ENCODE measurements at places on chromosomes 11 and 22.

DNA sequence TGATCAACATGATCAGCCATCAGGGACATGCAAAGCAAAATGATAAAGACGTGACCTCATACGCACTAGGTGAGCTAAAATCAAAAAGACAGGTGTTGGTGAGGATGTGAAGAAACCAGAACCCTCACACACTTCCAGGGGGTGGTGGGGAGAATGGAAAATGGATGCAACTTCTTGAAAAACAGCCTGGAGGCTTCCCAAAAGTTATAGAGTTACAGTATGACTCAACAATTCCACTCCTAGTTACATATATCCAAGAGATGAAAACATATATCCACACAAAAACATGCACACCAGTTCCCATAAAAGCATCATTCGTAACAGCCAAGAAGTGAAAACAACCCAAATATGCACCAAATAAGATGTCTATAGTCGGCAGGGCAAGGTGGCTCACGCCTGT lies 42.1 kb upstream of the APLNR start:
- no peak for DNase-seq

DNA sequence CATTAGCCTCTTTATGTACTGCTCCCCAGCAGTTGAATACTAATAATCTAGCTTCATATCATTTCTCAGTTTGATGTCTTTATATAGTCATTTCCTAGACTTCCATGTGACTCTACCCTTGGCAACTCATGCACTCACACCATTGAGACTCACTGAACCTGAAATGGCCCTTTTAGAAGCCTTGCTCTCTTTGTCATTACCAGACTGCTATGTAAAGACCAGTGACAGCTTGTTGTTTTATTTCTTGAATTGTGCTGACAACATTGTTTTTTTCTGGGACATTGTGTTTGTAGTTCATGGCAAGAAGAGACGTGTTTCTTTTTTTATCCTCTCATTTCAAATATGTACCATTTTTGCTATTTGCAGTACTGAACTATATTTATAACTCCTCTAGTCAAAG lies 256.5 kb downstream of the CNTN5 start:
- DNase-seq = no peak

- DNase-seq = peak; percentile 27
These were observed 29.2 kb downstream of the SREBF2 start for GRCh38 chr22:41862160-41862529.

- no peak for DNase-seq
These were observed 7.2 kb downstream of the APLP2 start for GRCh38 chr11:130076778-130077481.

- DNase-seq = no peak
These were observed 290.7 kb upstream of the MPPED2 start for GRCh38 chr11:30876663-30877396.

DNA sequence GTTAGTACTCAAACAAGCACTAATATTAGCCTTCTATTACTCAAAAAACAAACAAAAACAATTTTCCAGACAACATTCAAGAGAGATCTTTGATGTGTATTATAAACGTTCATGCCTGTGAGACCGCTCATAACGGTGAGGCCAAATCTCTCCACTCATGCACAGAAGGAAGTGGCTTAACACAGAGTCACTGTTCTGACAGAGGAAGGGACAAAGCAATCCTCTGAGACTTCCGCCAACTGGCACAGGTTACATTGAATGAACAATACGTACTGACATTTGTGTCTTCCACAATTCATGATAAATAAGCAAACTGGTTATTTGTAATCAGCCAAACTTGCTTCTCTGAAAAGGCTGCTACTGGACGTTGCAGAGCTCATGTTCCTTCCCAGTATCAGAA lies 30.5 kb downstream of the CHKA start:
- no peak for DNase-seq

DNA sequence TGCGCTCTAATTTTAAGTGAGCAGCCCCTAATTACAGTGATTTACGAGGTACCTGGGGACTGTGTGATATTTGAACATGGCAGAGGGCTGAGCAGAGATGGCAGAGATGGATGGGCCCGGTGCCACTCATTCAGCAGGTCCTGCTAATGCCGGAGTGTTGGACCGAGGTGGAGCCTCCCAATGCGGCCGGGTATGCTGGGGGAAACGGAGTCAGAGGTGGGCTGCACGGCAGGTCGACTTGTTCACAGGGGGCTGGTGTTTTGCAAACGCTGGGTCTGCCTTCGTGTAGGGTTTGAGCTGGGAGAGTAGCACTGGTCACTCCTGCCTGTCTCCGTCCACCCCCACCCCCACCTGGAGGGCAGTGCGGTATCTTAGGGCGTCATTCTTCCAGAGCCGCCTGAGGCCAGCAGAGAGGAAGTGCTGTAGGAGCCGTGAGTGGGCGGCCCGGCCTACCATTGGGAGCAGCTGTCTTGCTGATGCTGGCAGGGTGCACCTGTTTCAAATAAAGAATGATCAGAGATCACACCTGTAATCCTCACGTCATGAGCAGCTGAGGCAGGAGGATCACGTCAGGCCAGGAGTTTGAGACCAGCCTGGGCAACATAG lies 122.6 kb downstream of the IGLL1 start:
- DNase-seq = no peak

- no peak for DNase-seq
These were observed 2.1 kb downstream of the LRP5 start for GRCh38 chr11:68314203-68315170.

DNA sequence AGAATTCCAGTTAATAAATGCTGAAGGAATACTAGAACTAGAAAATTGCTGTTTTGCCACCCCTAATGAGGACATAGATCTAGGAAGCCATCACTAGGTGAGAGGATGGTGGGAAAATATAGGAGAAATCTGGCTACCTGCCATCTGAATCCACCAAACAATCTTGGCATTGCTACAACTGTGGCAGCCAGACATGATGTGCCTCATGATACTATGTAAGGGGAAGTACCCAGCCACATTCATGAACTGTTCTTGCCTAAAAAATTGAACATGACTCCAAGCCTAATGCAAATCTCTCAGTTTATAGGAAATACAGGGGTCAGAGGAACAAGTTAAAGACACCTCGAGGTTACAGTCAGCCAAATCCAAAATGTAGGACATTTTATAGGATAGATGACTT lies 72.8 kb downstream of the SFI1 start:
- DNase-seq = no peak

DNA sequence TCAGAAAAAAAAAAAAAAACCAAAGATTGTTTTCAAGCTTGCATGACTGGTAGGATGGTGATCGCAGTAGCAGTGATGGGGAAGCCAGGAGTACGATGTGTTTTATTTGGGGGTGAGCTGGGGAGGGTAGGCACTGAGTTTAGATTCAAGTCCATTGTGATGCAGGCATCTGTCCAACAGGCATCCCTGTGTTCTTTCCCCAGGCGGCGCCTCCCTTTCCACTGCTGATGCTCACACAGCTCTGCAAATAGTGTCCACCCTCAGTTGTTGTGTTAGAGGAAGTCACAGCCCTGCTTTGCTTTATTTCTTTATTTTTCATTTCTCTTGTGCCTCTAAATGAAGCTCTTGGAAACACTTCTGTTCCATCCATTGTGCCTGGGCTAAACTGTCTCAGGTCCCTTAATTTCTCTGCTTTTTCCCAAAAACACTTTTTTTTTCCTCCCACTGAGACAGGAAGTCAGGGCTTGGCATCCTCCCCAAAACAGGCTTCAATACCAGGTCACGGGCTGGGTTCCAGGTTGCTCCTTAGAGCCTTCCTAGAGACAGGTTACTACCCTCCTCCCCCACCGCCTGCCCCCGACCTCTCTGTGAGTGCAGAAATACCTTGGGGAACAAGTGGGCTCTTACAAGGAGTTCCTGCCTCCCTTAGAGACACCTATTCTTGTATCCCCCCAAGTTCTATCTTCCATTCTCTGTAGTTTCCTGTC lies 38.6 kb upstream of the HSPA8 start:
- no peak for DNase-seq

DNA sequence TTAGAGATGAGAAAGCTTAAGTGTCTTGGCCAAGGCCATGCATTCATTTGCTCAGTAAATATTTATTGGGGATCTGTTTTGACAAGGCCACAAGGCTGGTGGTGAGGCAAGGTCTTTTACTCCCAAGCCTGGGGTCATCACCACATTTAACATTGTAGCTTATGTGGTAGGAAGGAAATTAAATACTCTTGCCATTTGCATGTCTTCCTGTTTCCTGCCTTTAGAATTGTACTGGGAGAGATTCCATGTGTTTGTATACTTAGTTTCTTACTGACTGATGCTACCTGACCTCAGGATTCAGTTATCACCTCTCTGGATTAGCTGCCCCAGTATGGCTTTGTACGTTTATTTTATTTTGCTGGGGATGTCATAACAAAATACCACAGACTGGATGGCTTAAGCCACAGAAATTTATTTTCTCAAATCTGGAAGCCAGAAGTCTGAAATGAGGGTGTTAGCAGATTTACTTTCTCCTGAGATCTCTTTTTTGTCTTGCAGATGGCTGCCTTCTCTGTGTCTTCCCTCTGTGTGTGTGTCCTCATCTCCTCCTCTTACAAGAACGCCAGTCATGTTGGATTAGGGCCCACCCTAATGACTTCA lies 44.8 kb downstream of the SPECC1L start:
- DNase-seq = no peak

All from activated naive CD4-positive, alpha-beta T cell treated with anti-CD3 and anti-CD28 coated beads, Interleukin-2, amount 10 ng/mL, durations not matched to agents 7 days and 5 days (primary cell).